ENCODE measurements at places on chromosomes 1 and 21.

GRCh38 chr1:212862111-212862690 lies 4.1 kb downstream of the FLVCR1 start:
- DNase-seq: no peak

DNA sequence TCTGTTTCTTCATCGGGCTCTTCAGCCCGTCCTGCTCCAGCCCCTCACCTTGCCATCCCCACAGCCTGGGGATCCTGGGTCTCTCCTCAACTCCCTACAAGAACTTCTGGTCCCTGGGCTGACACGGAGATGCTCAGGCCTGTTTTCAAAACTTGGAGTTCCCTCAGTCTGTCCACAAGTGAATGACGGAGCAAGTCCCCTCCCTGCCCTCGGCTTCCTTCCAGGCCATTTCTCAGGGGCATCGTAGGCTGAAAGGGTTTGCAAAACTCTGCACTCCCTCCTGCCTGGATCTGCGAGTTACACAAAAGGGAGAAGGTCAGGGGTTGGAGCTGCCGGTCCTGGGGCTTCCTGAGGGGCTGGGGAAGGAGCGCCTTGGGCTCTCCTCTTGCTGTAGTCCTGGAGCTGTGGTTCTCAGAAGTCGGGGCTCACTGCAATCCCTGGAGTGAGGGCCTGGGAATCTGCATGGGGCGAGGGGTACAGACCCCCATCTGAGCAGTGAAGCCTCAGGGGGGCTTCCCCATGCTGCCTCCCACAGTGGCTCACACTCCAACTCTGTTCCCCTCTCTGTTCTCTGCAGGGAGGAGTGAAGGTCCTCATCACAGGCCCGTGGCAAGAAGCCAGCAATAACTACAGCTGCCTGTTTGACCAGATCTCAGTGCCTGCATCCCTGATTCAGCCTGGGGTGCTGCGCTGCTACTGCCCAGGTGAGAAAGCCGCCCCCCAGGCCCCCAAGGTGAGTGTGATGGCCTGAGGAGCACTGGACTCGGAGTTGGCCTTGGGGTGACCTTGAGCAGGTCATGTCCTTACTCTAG lies 100.6 kb upstream of the VAMP3 start:
- no peak for DNase-seq

DNA sequence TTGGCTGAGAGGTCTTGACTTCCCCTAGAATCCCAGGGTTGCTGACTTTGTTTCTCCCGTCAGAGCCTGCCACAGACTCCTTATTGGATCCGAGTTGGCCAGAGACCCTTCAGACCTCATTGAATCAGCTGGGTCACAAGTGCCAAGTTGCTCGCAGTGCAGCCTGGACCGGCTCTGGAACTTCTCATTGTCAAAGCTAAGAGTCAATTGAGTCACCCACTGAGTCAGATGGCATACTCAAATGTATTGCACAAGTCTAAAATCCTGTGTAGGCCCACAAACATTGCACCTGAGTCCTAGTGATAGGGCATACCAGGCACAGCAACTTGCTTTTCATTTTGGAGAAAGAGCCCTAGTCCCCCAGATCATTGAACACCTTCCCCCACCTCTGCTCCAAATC lies 20.4 kb upstream of the SCAF4 start:
- DNase-seq: no peak

GRCh38 chr21:32538147-32538792 lies 47.1 kb downstream of the TCP10L start:
- DNase-seq: no peak

DNA sequence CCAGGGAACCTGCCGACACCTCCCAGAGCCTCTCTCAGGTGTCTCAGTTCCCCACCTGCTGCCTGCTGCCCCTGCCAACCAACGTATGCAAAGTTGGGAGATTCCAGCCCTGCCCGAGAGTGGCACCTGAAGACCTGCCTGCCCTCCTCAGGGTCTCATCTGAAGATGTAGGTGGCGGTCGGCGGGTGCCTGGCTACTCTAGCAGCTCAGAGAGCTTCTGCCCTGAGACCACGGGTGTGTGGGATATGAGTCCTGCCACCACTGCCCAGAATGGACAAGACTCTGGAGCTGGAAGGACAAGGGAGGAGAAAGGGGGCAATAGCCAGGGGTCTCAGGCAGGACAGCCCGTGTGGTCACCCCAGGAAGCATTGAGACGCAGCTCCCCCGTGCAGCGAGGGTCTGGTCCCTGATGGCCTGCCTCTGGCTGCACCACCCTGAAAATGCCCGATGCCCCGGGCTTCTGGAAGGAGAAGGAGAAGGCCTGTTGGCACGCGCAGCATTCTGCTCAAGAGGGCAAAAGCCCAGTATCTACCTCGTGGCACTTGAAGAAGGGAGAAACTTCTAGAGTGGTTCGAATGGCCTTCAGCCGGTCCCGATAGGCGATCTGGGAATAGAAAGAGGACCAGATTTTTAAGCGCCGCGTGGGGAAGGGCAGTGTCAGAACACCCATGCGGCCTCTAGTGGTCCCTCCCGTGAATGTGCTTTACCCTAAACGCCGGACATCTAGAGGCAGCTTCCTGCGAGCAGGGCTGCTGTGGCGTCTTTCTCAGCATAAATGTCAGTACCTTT lies 88.8 kb downstream of the STUM start:
- no peak for DNase-seq

GRCh38 chr1:79042539-79042938 lies 36.0 kb upstream of the ADGRL4 start:
- DNase-seq: no peak

All from T-helper 2 cell treated with Interferon-gamma antibody and Interleukin-4, amounts not matched to agents 5 μg/mL and 100 μg/mL, for 36 hours (primary cell).